ENCODE measurements at places on chromosomes 12 and 14.

GRCh38 chr14:51513933-51514332 is 137.8 kb upstream of the FRMD6 start:
- no peak for DNase-seq

DNA sequence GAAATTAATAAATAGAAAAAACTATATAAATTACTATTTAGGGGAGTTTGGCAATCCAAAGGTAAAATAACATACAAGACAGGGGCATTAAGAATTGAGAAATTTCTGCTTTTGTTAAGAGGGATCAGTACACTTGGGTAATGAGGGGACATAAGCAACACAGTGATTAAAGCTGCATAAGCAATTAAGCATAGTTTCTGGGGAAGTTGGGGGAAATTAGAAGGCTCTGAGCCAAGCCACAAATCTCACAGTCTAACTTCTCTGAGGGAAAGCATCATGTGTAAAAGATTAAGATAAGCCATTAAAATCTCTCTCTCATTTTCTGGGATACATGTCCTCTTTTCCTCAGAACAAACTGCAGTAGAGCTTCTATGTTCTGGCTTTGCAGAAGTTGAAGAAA is 533.9 kb upstream of the LRFN5 start:
- DNase-seq, result no peak

DNA sequence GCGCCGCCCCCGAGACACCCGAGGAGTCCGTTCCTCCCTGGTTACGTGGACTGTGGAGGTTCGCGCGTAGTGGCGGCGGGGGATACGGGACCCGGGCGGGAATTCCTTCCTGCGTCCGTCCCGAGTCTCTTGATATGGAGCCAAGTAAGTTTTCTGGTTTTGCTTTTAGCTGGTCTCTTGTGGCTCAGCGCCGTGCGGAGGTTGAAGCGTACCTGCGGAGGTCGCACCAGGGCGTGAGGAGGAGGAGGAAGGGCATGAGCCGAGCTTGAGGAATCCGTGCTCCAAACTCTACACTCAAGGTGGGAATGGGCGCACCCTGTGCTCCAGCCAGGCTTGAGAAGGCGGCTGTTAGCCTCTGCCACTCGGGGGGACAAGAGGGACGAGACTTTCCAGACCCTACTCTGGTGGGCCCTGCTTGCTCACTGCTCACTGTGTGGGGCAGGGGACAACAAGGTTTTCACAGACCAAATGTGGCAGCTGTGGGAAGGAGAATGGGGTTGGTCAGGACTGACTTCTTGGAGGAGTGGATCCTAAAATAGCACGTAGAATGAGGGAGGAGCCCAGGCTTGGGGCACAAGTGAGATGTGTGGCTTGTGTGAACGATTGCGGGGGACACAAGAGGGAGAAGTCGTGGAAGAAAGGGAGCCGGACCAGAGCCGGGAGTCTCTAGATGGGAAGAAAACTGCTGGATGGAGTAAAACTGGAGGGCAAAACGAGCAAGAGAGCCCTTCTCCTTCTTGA is 577 bp downstream of the ATG101 start:
- no peak for DNase-seq

DNA sequence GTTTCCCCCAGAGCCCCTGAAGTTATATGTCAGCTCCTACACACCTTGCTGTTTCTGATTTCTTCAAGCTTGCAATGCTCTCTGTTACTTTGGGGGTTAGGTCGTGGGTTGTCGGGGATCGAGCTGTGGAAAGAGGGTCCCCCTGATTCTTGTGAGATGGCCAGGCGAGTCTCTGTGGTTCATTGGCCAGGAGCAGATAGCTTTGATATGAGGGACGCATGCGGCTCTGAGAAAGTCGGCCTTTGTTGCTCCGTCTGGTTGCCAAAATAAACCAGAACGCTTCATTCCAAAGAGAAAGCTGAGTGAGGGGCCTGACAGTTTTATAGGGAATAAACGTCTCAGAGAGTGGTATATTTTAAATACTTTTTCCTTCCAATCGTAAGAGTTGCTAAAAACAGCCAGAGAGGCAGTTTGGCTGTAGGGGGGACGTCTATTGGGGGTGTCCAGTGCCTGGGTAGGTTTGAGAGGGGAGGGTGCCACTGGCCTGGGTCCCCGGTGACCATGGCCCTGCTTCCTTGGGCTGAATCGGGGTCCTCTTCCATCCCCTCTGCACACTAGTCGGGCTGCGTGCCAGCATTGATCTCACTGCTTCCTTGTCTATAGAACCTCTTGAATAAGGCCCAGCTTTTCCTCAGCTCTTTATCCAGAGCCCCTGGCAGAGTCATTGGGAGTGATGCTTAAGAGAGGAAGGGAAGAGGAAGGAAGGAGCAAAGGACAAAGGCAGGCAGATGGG is 18.9 kb downstream of the CCND2 start:
- DNase-seq, result no peak

GRCh38 chr12:97182769-97183168 is 275.7 kb downstream of the NEDD1 start:
- DNase-seq, result no peak

Measured in neural crest cell (in vitro differentiated cells).